Effector CD4-positive, alpha-beta T cell (primary cell): ENCODE measurements at places on chromosomes 12 and 14.

DNA sequence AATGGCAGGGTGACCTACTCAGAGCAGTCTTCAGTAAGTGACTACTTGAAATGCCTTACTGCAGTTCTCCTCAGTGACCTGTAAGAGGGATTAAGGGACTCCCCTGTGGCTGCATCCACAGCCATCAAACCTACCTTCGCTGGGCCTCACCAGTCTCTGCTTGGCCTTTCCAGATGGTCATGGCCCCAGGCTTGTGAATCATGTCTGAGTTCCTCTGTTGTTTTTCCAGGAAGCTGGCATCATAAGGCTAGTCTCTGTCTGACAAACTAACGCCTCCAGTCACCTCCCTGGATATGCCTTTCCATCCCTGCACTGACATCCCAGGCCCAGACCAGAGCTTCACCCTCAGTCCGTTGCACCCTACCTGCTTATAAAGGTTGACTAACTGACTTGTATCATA lies 14.0 kb downstream of the RNASE2 start:
- DNase-seq = no peak

GRCh38 chr12:109462868-109463692 lies 14.0 kb downstream of the KCTD10 start:
- DNase-seq = no peak

DNA sequence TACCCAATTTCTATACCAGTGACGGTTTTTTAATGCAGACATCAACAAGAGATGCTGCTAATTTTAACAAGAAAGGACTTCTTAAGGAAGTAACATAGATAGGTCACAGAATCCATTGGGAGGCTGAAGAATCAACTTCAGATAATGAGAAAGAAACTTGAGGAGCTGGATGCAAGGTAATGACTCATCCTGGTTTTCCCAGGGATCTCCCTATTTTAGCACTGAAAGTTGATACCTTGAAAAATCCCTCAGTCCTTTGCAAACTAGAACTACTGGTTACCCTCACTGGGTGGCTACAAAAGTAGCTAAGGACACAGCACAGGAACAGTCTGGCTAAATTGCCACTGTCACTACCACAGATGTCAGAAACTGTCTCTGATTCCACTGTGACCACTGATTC lies 561.9 kb downstream of the FLRT2 start:
- no peak for DNase-seq

GRCh38 chr14:89674936-89675335 lies 257.9 kb upstream of the FOXN3 start:
- DNase-seq = no peak

DNA sequence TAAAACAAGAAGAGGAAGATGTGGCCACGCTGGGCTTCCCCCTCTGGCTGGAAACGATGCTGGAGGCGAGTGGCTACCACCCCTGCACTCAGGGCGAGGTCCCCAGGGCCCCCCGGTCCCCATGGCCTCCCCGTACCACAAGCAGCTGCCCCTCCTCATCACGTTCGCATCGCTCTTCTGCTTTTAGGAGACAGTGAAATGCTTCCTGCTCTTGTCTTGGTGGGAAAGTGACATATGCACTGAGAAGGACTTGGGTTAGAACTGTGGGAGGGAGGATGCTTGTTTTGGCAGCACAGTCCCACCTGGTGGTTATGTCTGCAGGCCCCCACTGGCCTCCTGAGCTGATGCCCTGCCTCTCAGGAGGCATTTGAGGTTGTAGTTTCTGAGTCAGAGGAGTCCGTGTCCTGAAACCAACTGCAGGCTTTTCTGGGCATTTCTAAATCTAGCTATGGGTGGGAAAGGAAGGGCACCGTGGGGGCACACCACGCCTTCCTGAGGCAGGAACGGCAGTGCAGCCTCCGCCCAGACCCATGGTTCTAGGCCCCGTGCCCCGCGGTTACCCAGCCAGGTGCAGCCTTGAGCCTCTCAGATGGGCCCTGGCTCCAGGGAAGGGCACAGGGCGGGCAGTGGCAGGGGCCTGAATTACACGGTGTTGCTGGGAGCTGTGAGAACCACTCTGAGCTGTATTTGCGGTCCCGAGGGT lies 139.3 kb downstream of the ADGRD1 start:
- no peak for DNase-seq
